ENCODE measurements at places on chromosomes 16 and 17.

- no peak for DNase-seq
Measured at GRCh38 chr16:13839577-13839976, 80.4 kb upstream of the ERCC4 start.

DNA sequence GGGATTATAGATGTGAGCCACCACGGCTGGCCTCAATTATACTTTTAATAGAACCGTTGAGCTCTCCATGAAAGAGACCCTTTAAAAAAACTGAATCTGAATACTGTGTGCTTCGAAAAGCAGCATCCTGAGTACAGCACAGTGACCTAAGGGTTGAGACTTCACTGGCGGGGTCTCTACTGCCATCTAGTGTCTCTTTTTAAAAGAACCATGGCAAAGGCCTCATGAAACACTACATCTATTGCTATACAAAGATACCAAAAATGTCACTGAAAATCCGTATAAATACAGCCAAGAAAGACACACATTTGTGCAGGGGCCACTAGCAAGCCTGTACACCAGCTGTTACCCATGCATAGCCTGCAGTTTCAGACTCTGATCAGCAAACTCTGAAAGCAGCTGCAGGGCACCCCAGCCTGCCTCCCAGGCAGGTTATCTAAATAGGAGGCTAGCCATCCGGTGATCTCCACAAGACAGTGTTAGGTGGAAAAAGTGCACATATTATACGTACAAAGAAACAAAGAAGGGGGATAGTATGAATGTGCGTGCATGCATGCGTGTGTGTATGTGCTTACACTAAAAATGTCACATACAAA, 35.3 kb downstream of the NPLOC4 start:
- DNase-seq, result peak; percentile 30

GRCh38 chr17:41579484-41580243, 7.0 kb downstream of the KRT14 start:
- peak; percentile 68 for DNase-seq

DNA sequence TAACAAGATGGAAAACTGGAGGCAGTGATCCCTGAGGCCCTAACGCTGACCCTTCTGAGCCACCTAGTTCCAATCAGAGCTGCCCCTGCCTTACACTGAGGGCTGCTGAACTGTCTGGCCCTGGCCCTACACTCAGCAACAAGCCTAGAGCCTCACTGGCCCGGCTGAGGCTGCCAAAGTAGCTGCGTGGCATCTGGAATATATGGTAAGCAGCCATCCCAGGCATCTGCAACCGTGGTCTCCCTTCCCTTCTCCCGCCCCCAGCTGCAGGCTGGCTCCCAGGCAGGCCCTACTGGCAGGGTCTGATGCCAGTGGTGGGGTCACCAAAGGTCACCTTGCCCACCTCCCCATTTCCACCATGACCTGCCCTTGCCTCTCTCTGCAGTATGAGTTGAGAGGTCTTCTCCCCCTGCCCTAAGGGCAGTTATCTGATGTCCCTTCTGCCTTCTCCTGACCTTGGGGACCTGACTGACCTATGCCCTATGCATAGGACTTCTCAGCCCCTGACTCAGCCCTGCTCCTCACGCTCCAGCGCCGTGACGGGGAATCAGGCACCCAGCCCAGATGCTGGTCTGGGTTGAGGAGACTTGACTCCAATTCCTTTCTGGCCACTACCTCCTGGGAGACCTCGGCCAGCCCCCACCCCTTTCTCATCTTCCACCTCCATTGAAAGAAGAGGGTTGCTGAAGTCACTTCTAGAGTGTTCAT, 45.3 kb downstream of the CPNE2 start:
- no peak for DNase-seq

DNA sequence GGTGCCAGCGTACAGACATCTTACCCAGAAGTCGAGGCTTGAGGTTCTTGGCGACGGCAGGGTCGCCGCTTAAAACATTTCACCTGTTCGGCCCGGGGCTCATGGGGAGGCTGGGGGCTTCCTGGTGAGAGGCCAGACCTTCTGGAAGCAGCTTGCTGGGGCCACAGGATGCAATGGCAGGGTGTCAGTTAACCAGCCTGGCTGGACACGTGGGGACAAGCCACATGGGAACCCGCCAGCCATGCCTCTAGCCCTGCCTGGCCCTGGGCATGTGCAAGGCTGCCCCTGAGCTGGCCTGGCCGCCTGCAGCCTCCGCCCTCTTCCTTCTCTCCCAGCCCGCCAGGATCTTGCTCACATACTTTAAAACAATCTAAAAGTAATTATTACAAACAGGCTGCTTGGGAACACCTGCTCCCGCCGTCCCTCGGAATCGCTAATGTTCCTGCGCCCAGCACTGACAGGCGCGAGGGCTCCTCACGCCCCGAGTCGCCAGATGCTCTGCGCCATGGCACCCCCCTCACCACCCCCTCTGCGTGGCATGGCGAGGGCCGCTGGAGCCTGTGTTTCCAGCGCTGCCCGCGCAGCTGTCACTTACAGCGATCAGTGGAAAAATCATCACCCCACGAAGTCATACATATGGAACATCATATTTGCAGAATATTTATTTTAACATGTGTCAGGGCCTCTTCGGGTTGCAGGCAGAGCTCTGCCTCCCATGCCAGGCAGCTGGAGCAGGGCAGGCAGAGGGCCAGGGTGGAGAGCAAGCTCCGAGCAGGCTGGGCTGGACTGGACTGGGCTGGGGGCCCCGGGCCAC, 188.7 kb upstream of the GSE1 start:
- DNase-seq, result no peak

DNA sequence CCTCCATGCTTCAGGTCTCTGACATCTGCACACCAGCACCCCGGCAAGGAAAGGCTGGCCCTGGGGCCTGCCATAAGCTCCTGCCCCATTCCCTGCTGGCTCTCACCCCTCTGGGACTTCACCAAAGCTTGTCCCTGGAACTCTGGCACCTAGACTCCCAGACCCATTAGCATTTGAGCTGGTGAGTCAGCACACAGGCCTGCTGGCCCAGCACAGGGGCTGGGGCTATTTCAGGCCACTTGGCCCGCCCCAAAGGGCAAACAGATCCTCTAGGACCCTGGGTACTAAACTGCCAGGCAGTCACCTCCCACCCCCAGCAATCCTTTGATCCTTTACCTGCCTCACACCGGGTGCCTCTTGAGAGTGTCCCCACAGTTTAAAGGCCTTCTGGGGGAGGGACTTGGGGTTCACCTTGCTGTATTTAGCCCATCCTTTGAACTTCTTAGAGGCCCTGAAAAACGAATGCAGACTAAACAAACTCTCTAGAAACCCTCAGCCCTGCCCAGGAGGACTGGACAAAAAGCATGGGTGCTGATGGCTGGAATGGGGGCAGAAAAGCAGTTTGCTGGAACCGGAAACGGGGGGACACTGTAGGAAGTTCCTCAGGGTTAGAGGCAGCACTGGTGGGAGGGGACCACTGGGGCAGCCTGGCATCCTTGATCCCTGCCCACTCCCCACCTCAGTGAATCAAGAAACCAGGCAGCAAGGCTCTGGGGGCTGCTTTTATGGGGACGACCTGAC, 3.2 kb upstream of the SAMD14 start:
- no peak for DNase-seq

GRCh38 chr17:57580055-57580739, 164.9 kb downstream of the CCDC182 start:
- DNase-seq, result no peak

DNA sequence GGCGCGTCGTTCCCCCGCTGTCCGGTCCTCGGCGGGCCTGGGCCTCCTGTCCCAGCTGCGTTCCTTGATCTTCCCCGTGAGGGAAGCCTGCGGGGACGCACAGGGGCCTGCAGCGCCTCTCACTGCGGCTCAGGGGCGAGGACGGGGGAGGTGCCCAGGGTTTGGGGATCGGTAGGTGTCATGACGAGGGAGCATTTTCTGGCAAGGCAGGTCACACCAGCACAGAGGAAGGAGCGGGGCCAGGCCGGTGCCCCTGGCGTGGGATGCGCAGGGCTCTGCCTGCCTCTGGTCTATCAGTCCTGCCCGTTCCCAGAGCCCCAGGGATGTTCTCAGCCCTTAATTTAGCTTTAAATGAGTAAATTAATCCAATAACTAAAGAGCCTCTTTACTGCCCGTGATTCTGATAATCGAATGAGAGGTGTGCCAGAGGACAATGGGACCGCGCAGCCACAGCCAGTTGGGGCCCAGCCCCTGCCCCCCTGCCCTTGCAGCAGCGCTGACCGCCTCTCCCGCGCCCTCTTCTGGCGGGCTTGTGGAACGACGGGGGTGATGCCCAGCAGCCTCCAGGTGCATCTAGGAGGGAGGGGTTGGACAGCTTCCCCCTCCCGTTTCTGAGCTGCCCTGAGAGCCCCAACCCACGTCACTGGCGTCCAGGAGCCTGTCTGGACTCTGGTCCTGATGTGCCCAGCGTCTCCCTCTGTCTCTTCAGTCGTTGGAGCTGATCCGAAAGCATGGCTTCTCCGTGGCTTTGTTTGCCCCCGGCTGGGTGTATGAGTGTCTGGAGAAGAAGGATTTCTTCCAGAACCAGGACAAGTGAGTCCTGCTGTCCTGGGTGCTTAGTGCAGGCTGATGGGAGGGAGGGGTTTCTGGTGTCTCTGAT, 7.9 kb downstream of the ENGASE start:
- peak; percentile 62 for DNase-seq

- no peak for DNase-seq
Measured at GRCh38 chr17:76248013-76248782, 7.9 kb upstream of the RNF157 start.
